ENCODE measurements at places on chromosomes 6 and 20.

- DNase-seq, result no peak
These were observed 49.0 kb downstream of the MDGA1 start for GRCh38 chr6:37648465-37649330.

DNA sequence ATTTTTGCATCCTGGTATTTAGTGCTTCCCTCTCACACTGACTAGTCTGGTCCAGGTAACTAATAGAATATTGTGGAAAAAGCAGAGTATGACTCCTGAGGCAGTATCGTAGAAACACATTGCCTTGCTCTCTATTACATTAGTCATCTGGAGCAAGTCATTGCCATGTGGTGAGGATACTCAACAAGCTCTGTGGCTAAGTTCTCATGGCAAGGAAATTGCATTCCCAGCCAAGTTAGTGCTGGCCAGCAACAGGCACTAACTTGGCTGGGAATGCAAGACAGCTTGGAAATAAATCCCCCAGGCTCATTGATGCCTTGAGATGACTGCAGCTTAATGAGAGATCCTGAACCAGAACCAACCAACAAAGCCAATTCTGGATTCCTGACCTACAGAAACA lies 39.7 kb upstream of the HTR1B start:
- DNase-seq, result no peak

- DNase-seq, result no peak
These were observed 36.2 kb upstream of the HMGA1 start for GRCh38 chr6:34200340-34200971.

- DNase-seq, result no peak
These were observed 37.1 kb downstream of the HLA-F start for GRCh38 chr6:29760328-29760727.

DNA sequence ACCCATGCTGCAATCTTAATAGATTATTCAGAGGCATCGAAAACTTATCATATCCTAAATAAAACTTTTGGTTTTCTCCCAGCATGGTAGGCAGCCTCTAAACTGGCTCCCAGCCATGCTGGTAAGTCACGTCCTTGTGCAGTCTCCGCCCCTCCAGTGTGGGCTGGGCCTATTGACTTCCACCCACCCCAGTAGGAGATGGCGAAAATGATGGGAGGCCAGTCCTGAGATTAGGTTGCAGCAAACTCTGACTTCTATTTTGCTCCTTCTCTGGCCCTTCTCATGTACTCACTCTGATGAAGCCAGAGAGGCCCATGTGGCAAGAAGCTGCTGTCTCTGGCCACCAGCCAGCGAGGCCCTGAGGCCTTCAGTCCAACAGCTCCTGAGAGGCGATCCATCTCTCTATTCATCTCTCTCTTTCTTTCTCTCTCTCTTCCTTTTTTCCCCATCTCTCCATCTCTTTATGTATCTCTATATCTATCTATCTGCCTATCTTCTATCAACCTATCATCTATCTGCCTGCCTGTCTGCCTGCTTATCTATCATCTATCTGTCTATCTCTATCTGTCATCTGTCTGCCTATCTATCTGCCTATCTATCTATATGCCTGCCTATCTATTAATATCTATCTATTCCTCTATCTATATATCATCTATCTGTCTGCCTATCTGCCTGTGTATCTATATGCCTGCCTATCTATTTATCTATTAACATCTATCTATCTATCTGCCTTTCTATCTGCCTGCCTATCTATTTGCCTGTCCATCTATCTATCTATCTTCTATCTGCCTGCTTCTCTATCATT lies 52.7 kb upstream of the STX16 start:
- DNase-seq, result no peak

DNA sequence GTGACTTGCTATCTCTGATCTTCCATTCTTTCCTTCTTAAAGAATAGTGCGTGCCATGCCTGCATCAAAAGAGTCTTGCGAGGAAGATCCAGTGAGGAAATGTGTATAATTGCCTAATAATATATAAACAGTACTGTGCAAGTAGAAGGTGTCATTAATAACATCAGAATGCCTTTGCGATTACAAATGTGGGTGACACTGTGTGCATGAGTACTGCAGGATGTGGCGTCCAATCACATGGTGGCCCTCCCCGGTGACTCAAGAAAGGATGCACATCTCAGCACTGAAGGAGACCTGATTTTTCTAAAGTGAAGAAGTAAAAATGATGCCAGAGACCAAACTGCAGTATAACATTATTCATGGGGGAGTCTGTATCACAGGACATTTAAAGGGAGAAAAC lies 107.5 kb upstream of the EDN1 start:
- DNase-seq, result no peak

DNA sequence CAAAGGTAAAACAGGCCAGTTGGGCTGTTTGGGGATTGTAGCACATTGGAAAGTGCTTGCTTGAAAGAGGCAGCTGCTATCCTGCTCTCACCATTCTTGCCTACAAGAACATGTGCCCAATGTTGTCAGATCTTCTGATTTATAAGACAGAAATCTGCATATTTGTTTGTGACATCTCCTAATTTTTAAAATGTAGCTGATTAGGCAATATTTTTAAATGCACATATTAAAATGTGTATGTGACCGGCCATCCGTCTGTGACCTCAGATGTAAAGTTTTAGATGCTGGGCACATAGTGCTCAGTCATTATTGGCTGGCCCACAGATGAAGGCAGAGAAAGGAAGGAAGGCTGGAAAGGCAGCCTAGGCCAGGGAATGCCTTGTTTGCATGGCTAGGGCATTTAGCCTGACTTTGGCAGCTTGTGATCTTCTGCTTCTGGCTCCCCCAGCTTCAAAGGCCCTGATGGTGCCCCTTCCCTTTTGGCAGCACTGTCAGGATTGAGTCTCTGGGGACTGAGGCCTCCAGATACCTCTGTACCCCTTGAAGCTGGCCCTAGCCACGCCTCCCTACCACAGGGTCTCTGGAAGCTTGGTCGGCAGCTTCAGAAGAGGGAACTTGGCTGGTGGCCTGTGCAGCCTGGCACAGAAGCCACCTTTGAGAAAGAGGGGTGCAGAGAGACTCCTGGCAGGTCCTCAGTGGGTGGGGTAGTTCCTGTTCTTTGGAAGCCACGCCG lies 6.4 kb downstream of the SNPH start:
- DNase-seq, result no peak

GRCh38 chr6:40988634-40989033 lies 50.4 kb downstream of the UNC5CL start:
- no peak for DNase-seq

Data from right lobe of liver (tissue), 6 donors.